Airway epithelial cell (primary cell): ENCODE measurements at places on chromosomes 5 and 9. TPM values are rescaled to one million over a fixed set of nuclear protein-coding genes. Genes with fewer than 3 reads are reported as not detected.

Gene ORM2
- not detected in 2 replicates for total RNA-seq

Gene ECSCR
- total RNA-seq, result not detected in 2 replicates

Gene NFX1
- 21.5 and 26.8 TPM in 2 replicates for total RNA-seq

Gene SELENOP
- 3.2 and 6.7 TPM in 2 replicates for total RNA-seq

Gene MEIKIN
- not detected in 2 replicates for total RNA-seq

Gene PLAA
- 31.8 and 37.4 TPM in 2 replicates for total RNA-seq

Gene PCDHGA3
- 0.14 and 0.21 TPM in 2 replicates for total RNA-seq

Gene HNRNPH1
- total RNA-seq, result 274 and 292 TPM in 2 replicates

Gene STARD4
- total RNA-seq, result 57.8 and 67.6 TPM in 2 replicates

Gene KYAT1
- total RNA-seq, result 14.4 and 19.9 TPM in 2 replicates

Gene ZNF462
- 10.7 and 15.4 TPM in 2 replicates for total RNA-seq

Gene PCDHB8
- total RNA-seq, result 0.07 TPM in 1 of 2 replicates, not detected in the other

Gene NR2F1
- 0.78 and 1.2 TPM in 2 replicates for total RNA-seq

Gene HRCT1
- total RNA-seq, result 1.1 TPM in 1 of 2 replicates, not detected in the other

Gene CCDC180
- 0.49 and 0.51 TPM in 2 replicates for total RNA-seq

Gene RASGEF1C
- total RNA-seq, result not detected in 2 replicates

Gene SLC26A2
- total RNA-seq, result 7.8 and 10.0 TPM in 2 replicates

Gene CCDC192
- total RNA-seq, result not detected in 2 replicates
